NCI-H2227 treated with DMSO at 0.1 percent for 48 hours (cell line): ENCODE measurements at places on chromosomes 1 and 21.

- no peak for DNase-seq
These were observed 8.8 kb upstream of the CAPN8 start for GRCh38 chr1:223674119-223674890.

- DNase-seq, result no peak
These were observed 9.9 kb upstream of the CLSTN1 start for GRCh38 chr1:9833632-9834031.

DNA sequence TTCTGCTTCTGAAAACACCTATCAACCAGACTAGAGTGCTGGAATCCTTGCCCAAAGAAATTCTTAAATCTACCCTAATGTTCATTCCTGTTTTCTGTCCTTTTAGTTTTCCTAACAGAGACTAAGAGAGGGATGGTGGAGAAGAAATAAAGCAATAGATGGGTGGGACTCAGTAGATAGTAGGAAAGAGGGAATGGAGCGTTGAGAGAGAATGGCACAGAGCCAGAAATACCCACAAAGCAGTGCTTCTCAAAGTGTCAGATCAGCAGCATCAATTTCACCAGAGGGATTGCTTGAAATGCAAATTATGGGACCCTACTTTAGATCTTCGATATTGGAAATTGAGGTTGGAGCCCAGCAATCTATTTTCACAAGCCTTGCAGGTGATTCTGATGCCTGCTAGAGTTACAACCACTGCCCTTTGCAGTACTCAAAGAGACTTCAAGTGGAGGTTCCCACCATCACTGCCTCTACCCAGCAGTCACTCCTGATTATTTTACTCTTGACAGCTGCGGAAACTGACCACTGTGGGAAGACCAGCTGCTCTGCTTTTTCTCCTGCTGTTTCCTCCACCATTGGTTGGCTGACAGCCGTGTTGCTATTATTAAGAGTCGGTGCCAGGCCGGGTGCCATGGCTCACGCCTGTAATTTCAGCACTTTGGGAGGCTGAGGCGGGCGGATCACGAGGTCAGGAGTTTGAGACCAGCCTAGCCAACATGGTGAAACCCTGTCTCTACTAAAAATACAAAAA lies 11.4 kb upstream of the PRPF3 start:
- DNase-seq, result no peak

- DNase-seq, result no peak
These were observed 41.5 kb downstream of the CHIA start for GRCh38 chr1:111332190-111332589.

GRCh38 chr21:44370786-44371410 lies 17.5 kb downstream of the TRPM2 start:
- no peak for DNase-seq

- DNase-seq, result no peak
These were observed 2.3 kb upstream of the EFNA3 start for GRCh38 chr1:155076371-155076770.

DNA sequence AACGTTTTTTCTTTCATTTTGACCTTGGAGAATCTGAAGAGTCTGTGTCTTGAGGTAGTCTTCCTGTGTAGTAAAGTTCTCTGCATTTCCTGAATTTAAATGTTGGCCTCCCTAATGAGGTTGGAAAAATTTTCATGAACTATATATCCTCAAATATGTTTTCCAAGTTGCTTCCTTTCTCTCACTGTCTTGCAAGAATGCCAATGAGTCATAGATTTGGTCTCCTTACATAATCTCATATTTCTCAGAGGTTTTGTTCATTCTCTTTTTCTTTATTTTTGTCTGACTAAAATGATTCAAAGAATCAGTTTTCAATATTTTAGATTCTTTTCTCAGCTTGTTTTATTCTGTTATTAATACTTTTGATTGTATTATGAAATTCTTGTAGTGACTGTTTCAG lies 87.6 kb downstream of the DRAM2 start:
- no peak for DNase-seq

DNA sequence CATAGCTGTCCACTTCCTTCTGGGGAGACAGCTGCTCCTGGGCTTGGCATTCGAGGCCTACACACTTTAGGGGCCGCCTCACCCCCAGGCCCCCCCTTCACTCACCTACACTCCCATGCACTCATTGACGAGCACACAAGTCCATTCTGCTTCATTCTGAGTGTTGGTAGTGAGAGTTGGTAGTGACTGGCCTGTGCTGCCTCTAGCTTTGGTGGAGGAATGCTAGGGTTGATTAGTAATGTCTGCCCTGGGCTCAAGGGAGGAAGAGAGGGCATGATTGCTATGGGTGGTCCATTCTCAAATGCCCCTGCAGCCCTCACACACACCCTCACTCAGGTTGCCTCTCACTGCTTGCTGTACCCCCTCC lies 30.4 kb downstream of the TRIM11 start:
- DNase-seq, result no peak

- DNase-seq, result no peak
These were observed 71.7 kb downstream of the SEC16B start for GRCh38 chr1:177897998-177898654.
